Psoas muscle (tissue), 8 donors: ENCODE measurements at places on chromosomes 12 and 14. TPM values are rescaled to one million over a fixed set of nuclear protein-coding genes. Genes with fewer than 3 reads are reported as not detected.

- peak; percentile 21 for DNase-seq
These were observed 37.1 kb downstream of the CHGA start for GRCh38 chr14:92959761-92960680.

DNA sequence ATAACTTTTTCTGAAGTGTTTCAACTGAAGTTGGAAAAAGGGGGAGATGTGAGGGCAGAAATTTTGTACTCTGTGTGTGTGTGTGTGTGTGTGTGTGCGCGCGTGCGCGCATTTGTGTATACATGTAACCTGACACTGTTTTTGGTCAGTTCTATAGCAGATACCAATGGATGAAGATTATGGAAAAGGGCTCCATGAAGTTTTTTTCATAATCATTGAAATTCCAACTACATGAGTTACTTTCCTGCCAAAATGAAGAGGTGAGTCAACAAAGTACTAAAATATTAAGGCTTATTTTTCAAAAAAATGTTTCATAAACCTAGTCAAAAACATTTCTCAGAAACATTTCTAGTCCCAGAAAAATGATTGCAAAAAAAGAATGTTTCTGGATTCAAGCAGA is 25.7 kb upstream of the CERS5 start:
- DNase-seq: no peak

GRCh38 chr12:122964439-122965257 is 1.6 kb downstream of the ABCB9 start:
- no peak for DNase-seq

GRCh38 chr12:71848212-71848611 is 8.7 kb downstream of the TBC1D15 start:
- DNase-seq: no peak

DNA sequence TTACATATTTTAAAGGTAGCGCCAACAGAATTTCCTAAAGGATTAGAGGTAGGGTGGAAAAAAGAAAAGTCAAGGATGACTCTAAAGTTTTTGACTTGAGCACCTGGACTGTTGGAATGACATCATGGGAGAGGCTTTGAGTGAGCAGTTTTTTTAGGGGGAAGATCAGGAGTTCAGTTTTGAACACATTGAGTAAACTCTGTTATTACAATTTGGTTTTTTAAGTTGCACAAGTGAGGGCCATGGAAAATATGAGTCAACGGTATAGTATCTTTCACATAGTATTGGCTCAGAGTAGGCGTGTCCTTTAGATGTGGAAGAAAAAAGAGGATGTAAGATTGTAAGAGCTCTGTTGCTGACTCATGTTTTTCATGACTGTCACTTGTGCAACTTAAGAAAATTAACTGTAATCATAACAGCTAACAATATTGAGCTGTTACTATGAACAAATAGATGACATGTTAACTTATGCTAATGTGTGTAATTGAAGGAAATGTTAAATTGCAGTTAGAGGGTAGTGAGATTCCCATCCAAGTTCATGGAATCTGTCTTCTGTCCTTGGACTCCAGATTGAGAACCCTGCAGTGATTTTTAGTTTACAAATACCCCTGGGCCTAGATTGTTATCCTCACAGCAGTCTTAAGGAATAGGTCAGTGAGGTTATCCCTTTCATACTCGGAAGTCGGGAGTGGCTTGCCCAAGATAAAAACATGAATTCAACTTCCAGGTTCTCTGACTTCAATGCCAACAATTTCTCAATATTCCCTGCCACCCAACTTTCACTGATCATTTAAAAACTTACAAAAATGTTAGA is 48.2 kb upstream of the ATP2B1 start:
- DNase-seq: no peak

- DNase-seq: no peak
These were observed 524.4 kb downstream of the MED13L start for GRCh38 chr12:115752913-115753726.

GRCh38 chr14:63286071-63286470 is 32.7 kb downstream of the GPHB5 start:
- DNase-seq: no peak

- DNase-seq: peak; percentile 77
These were observed 427 bp upstream of the TMEM120B start for GRCh38 chr12:121712190-121712460.

GRCh38 chr12:31590642-31591379 is at the start of gene DENND5B:
DENND5B (minus strand) TSS chr12:31591136; CDS start chr12:31590832, 304 bp downstream.
- peak; percentile 84 for DNase-seq

DNA sequence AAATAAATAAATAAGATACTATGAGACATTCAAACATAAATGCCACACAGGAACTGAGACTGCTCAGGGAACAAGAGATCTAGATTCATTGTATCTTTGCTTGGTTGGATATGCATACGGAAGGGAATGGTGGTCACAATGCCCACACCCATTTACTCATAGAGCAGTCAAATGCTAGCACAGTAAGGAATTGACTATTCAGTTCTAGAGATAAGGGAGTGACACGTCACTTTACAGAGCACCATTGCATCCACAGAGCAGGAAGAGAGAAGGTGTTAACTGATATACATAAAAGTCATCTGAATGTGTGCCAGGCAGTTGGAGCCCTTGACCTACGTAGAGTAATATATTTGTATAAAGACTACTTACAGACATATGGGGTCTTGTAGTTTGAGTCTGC is 530.0 kb upstream of the NOVA1 start:
- no peak for DNase-seq

- no peak for DNase-seq
These were observed 21.8 kb downstream of the VPS37B start for GRCh38 chr12:122874081-122874480.

- DNase-seq: no peak
These were observed 10.5 kb downstream of the NTF3 start for GRCh38 chr12:5442251-5443006.

- DNase-seq: no peak
These were observed 26.7 kb downstream of the MED21 start for GRCh38 chr12:27048822-27049752.

DNA sequence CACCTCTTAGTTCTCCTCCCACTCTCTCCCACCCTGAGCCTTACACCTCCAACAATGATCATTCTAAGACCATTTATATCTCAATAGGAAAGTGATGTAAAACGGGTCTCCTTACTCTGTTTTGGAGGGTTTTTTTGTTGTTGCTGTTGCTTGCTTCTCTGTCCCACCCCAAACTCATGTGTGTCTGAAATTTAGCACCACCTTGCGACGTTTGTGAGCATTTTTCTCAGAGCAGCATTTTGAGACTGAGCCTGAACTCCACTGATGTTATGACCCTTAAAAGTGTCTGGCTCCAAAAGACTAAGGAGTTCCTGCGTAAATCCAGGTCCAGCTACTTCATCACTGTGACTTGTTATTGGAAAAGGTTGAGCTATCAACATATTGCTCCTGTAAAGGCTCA is 155.0 kb downstream of the DAD1 start:
- DNase-seq: no peak

GRCh38 chr12:108310489-108310888 is 28.6 kb downstream of the CMKLR1 start:
- no peak for DNase-seq

DNA sequence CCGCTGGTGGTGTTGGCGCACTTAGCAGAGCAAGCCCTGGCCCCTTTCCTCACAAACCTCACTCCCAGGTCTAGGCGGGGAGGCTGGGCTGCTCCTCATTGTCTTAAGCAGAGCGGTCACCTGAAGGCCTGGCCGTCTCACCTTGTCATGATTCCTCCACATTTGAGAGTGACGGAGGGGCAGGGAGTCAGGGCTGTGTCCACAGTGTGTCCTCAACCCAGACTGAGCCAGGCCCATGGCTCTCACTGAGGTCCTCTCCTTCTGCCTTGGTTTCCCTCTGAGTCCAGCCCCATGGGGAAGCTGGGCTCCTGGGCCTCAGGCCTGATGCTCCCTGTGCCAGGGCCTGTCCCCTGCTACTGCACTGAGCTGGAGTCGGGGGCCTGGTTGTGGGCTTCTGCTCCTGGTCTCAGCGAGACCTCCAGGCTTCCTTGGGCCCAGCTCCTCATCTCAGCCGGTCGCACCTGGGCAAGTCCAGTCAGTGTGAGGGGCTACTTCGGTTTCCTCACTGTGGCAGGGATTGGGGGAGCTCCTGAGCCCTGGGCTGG is 44.9 kb downstream of the KRT80 start:
- no peak for DNase-seq

- no peak for DNase-seq
These were observed 3.7 kb upstream of the SLC35F4 start for GRCh38 chr14:57869617-57870016.

The SIX1 gene
- total RNA-seq: 41.4 TPM

The KRT7 gene
- 3.9 TPM for total RNA-seq

The KIF26A gene
- 2.0 TPM for total RNA-seq

The RNASE2 gene
- total RNA-seq: not detected

The KDM2B gene
- total RNA-seq: 11.5 TPM

The GZMH gene
- total RNA-seq: not detected

The RTL1 gene
- not detected for total RNA-seq

The FAM90A1 gene
- total RNA-seq: 0.58 TPM

The ERP27 gene
- 0.17 TPM for total RNA-seq

The COX8C gene
- total RNA-seq: not detected

The RD3L gene
- not detected for total RNA-seq

The NPFF gene
- total RNA-seq: not detected

The ACTR6 gene
- total RNA-seq: 19.6 TPM

The CELA1 gene
- not detected for total RNA-seq

The BCL2L14 gene
- total RNA-seq: not detected
